ENCODE measurements at places on chromosomes 4 and X. TPM values are rescaled to one million over a fixed set of nuclear protein-coding genes. Genes with fewer than 3 reads are reported as not detected.

DNA sequence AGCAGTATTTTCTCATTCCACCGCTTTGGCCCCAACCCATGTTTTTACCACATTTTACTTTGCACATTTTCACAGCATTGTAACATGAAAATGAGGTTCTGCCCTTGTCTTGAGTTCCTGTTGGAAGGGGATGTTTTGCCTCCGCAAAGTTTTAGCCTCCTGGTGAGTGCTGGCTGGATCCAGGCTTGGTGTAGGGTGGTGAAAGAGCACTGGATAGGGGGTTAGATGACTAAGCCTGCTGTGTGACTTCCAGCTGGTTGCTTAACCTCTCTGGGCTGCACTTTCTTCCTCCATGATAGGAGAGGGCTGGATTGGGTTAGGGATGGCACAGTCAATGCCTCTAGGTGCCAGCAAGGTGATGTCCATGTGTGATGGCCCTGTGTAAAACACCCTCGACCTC lies 28.9 kb downstream of the CYTL1 start:
- no peak for DNase-seq

- no peak for DNase-seq
Measured at GRCh38 chr4:139973015-139973414, 181.0 kb downstream of the MAML3 start.

GRCh38 chr4:40629401-40630334 lies at the start of gene RBM47:
Gene RBM47, minus strand, starts transcription at chr4:40629864. Its CDS starts 190,971 bp downstream, at chr4:40438893.
- peak; percentile 34 for DNase-seq

The SUPT20HL1 gene
- not detected for polyA plus RNA-seq

DNA sequence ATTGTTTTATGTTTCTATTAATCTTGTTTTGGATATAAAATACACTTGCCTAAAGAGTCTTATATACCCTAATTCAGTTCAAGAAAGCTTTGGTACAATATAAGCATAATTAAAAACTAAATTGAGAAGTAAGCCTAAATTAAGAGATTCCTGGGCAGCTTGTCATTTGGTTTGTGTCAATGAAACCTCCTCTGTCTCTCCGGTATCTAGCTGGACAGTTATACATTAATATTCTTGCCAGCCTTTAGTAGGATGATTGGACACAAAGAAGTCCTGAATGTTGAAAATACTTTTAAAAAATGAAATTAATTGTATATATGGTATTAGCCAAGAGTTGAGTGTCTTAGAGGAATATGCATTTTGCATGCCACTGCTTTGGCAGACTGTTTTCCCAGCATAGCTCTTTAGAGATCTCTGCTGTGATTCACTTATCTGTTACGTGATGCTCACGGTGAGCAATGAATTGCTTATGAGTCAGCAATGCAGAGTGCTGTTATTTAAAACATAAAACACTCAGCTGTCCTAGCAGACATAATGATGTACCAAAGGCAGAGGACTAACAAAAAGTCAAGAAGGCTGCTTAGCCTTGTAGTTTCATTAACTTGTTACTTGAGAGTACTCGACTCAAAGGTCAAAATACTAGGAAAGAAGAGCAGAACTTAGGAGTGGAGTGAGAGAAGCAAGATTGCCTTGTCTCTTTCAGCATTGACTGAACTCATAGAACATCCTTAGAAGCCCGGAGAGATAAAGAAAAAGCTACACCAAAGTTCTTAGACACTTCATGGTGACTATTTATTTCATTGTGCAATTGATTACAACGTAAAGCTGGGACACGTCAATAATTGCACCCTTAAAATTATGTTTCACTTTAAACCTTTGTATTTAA lies 1296.1 kb upstream of the PCDH7 start:
- no peak for DNase-seq

- DNase-seq: no peak
Measured at GRCh38 chrX:68307769-68308168, 125.5 kb downstream of the OPHN1 start.

- no peak for DNase-seq
Measured at GRCh38 chr4:6325788-6326290, 56.2 kb downstream of the WFS1 start.

DNA sequence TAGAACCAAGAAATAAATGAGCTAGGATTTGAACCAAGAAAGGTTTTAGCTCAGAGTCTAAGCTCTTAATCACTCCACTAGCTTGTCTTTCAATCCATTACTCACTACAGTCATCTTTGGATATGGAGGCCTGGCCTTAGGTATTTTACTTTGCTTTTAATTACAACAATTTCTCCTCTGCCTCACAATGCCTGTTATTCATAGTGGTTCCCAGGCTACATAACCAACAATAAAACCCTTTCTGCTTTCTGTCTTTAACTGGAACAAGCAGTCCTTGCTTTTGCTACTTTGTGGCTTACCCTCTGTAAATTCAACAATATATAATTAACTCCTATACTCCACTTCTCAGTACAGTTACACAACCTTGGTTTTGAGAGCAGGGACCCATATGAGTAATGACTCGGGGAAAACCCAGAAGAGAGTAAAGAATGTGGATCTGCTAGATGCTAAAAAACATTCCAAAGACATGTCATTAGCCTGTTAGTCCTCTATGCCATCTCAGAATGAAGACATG lies 94.7 kb upstream of the NAP1L5 start:
- DNase-seq: no peak

The CENPE gene
- polyA plus RNA-seq: 16.6 TPM

The OCIAD2 gene
- polyA plus RNA-seq: 239 TPM

DNA sequence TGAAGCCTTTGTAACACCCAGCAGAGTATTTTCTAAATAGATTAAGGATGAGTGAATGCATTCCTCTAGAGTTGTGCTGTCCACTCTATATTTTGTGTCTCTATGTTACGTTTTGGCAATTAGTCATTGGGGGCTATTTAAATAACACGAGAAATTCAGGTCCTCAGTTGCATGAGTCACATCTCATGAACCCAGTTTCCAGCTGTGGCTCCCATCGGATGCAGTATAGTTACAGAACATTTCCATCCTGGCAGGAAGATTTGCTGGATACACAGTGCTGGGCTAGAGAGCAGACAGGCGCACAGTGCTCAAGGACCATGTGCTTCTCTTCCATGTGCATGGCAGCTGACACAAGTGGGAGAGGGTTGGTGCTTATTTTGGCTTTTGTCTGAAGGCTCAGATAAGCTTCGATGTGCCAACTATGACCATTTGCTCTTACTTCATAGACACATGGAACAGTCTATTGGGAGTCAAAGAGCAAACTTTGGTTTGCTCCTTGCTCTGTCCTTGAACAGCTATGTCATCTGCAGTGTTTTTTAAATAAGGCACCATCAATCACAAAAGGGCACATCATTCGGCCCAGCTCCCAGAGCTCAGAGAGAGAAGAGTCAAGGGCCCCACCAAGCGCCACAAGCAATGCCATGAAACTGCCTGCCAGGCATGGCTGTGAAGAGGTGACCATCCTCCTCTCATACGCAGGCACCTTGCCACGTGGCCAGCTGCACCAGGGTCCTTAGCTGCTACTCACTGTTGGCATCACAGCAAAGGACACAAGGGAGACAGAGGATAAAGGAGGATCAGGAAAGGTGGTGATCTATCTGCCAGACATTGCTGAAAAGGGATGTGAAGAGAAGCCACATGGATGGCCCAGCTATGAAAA lies 8.1 kb upstream of the STS start:
- DNase-seq: no peak

GRCh38 chr4:41297832-41298231 lies 41.1 kb downstream of the UCHL1 start:
- no peak for DNase-seq
